ENCODE measurements at places on chromosomes 3 and 15.

- DNase-seq, result no peak
Measured at GRCh38 chr3:122076491-122077292, 21.5 kb downstream of the CD86 start.

DNA sequence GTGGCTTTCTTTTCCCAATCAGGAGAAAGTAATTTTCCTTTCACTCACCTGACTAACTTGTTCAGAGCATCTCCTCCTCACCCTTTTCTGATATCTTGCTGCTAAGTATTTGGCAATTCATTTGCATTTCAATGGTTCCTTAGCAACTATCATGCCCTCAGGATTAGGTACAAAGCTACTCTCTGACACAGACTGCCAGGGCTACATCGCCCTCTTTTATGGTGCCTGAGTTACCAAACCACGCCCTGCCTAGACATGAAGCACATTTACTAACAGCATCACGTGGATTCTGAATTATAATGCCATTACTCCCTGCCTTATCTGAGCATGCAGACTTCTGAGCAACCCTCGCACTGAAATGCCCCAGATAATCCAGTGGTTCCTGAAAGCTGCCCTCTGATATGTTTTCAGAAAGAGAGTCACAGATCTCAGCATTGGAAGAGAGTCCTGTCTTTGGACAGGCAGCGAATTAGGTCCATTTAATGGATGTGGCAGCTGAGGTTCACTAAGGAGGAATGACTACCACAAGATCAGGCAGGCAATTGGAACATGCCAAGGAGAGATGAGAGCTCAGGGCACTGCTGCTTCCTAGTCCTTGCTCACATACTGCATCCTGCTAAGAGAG lies 14.5 kb downstream of the EPHB1 start:
- no peak for DNase-seq

DNA sequence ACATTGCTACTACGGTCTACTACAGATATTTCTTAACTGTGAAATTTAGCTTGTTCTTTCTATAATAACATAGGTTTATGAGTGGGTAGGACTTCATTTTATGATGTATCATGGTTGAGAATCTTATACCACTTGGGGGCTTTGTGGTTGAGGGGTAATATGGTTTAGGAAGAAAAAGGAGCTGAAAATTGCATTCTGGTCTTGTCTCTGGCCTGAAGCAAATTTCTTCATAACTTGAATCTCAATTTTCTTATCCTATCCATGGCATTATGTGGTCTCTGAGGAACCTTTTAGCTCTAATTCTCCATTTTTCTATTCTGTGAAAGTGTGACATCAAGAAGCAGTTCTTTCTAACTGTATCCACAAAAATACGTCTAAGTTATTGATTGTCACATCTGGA lies 341.0 kb downstream of the SOX2 start:
- DNase-seq, result no peak

DNA sequence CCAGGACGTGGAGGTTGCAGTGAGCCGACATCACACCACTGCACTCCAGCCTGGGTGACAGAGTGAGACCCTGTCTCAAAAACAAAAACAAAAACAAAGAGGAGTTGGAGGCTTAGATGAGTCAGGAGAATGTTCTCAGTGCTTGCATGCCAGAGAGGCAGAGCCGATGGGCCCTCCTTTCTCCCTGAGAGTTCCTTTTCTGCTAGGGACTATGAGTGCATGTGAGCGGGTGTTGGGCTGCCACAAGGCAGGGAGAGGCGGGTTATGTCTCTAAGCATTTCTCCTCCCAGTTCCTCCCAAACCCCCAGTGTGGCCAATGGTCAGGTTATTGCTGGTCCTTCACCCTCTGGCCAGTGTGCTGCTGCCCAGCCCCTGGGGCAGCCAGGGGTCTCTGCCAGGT lies 45.1 kb downstream of the RTP1 start:
- no peak for DNase-seq

- no peak for DNase-seq
Measured at GRCh38 chr3:138569090-138569489, 25.0 kb downstream of the CEP70 start.

DNA sequence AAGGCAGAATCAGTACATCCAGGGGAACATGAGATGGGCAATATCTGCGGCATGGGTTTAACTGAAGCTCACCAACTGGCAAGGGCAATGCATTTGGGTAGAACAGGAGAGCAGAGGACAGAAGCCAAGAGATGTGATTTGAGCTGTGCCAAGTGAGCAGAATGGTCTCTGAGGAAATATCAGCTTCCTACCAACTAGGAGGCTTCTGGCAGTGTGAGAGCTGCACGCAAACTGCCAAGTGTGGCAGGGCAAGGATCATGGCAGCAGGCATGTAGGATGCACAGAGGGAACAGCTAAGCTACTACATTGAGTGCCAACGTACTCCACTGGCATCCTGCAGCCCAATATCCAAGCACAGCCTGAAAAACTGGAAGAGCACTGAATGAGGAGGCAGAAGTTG lies 1036.5 kb downstream of the TUSC7 start:
- DNase-seq, result no peak

DNA sequence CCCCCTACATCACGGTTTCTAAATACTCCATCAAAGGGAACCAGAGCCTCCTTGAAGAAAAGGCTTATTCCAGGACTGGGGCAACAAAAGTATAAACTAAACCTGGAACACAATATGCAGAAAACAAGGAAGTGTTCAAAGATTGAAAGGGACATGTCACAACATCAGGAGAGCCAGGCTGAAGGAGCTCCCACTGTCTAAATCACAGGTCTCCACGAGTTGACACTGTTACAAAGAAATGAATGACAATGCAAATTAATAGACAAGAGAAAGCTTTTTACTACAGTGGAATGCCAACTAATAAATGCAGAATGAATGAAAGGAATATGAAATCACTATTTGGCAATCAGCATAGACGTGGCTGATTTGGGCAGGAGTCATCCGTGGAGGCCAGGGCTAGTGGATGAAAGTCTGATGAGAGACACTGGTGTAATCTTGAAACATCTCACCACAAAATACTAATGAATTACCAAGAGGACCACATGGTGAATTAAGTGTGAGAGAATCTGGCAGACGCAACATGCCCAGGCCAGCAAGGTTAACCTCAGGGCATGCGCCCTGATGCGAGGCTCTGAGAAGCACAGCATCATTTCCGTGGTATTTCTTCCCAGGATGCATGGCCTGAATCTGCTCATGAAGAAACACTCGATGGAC lies 123.8 kb upstream of the TJP1 start:
- DNase-seq, result no peak

- DNase-seq, result peak; percentile 55
Measured at GRCh38 chr15:45162771-45163507, 24.8 kb downstream of the SHF start.

GRCh38 chr3:63673111-63673510 lies 20.6 kb downstream of the SNTN start:
- no peak for DNase-seq

GRCh38 chr15:83104141-83104540 lies 3.3 kb upstream of the TM6SF1 start:
- DNase-seq, result no peak

GRCh38 chr15:74497584-74497983 lies 36.6 kb upstream of the UBL7 start:
- no peak for DNase-seq

GRCh38 chr3:177802151-177802900 lies 605.0 kb upstream of the TBL1XR1 start:
- no peak for DNase-seq

- DNase-seq, result no peak
Measured at GRCh38 chr15:67087507-67088172, 22.2 kb downstream of the SMAD3 start.

DNA sequence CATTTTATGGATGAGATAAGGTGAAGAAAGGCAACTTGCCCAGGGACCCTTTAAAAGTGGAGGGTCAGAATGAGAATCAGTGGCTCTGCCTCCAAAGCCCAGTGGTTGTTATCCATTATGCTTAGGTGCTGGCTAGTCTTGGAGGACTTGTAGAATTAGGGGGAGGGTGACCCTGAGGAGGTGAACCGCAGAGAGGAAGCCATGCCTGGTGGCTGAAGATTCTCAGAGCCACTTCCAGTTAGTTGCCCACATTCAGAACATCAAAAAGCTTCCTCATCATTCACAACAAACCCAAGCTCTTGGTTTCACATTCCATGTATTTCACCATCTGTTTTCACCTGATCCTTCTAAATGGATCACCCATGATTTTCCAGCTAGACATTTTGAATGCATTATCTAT lies 11.2 kb downstream of the EBLN2 start:
- no peak for DNase-seq

- no peak for DNase-seq
Measured at GRCh38 chr3:9770276-9770812, 597 bp upstream of the CAMK1 start.

- no peak for DNase-seq
Measured at GRCh38 chr15:89009080-89009479, 79.2 kb upstream of the ABHD2 start.

DNA sequence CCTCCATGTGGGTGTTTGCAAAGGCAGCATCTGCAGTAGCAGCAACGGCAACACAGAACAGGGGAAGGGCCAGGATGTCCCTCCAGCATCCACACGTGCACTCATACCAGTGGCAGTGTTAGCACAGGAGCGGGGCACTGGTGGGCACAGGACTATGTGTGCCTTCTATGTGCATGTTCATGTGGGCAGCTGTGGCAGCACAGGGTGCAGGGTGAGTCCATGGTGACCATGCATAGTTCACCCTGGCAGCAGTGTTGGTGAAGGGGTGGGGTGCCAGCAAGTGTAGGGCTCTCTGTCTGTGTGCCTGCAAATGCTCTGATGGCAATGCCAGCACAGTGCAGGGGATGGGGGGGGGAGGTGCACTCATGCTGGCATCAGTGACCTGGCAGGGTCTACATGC lies 222.1 kb upstream of the SOX14 start:
- DNase-seq, result no peak

- no peak for DNase-seq
Measured at GRCh38 chr3:61343543-61343942, 92.3 kb upstream of the FHIT start.

Measured in activated CD4-positive, alpha-beta T cell treated with anti-CD3 and anti-CD28 coated beads, Interleukin-2, amount 50 U/mL, for 4 hours (primary cell).